AG04449 (cell line): ENCODE measurements at places on chromosomes 16 and 17.

GRCh38 chr17:7128160-7128559 is 13.5 kb upstream of the ASGR2 start:
- no peak for DNase-seq

DNA sequence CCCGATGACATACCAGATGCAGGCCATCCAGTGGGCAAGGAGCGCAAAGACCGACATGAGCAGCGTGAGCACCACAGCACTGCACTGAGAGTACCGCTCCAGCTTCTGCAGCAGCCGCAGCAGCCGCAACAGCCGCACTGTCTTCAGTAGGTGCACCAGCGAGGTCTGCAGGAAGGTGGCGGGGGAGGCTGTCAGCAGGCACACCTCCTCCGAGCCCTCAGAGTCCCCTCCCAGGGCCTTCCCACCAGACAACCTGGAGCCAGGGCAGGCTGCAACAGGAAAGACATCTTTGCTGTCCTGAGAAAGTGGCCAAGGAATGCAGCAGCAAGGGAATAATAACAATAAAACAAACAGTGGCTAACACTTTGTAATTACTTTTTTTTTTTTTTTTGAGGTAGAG is 9.1 kb downstream of the KCNH4 start:
- DNase-seq = no peak

GRCh38 chr17:6536053-6536452 is 20.3 kb downstream of the PITPNM3 start:
- no peak for DNase-seq

DNA sequence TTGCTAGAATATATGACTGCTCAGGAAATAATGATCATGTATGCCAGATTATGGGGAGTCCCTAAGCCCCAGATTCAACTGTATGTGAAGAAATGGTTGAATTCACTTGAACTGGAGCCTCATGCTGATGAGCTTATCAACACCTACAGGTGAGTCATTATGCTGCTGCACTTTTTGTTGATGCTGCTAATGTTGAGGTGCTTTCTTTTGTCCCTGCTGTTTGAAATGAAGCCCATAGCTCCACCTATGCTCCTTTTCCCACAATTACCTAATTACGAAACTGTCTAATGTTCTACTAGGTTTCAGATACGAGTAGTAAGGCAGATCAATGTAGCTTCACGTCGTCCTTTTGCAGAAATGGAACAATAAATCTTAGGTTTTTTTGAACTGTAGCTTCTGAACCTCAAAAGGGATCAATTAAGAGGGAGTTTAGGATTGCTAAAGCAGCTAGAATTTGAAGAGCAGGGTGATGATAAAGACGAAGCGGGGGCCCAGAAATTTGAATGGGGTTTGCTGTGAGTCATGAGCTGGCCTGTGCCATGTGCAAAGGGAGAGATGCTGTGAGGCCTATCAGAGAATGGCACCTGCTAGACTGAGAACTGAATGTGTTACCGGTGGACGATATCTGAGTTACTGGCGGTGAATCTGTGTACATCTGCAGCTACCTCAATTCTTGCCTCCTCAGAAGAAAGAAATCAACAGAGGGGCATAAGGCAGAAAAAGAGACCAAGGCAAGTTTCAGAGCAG is 6.1 kb upstream of the UQCRC2 start:
- DNase-seq = no peak

DNA sequence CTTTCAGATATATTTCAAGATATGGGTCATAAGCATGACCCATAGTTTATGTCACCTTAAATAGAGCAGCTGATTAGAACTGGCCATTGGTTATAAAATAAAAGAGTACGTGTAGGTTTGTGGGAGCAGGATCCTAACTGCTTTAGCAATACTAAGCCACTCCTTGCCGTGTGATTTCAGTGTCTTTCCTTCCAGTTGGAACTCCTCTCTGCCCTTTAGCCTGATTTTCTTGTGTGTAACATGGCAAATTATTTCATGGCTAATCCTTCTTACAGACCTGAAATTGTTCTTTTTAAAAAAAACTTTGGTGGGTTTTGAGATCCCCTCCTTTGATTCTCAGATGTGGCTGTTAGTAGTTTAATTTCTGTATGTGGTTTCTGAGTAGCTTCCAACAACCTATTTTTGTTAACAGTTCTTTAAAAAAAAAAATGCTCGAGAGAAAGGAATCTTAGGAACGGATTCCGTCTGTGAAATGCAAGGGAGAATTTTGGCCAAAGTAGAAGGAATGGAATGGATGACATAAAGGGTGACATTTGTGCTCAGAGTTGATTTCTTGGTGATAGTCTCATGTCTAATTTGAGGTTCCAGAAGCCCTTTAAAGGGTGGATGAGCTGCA is 39.9 kb downstream of the DHRS7B start:
- DNase-seq = peak; percentile 59

DNA sequence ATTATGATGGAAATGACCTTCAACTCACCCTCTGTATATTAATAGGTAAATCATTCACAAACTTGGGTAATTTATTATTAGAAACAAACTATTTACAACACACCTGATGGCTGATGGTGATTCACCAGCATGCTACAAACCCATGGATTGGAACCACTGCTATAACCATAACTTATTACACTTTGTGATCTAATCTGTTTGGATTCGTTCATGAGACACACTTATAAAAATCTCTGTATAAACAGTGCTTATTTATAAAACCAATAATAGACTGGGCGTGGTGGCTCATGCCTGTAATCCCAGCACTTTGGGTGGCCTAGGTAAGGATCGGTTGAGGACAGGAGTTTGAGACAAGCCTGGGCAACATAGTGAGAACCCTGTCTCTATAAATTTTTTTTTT is 16.0 kb downstream of the SMIM36 start:
- no peak for DNase-seq

DNA sequence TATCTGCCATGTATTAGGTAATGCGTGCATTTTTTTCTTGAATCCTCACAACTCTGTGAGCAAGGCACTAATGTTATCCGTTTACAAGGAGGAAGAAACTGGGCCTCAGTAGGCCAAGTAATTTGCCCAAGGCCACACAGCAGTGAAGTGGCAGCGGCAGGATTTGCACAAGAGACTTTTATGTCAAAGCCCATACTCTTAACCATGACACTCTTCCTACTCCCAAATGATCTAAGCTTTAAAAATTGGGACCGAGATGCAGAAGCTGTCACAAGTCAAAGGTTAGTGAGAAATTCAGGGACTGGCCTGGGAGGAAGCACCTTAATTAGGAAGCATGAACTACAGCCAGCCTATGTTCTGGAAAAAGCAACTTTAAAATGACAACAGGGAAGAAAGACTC is 10.7 kb downstream of the MAP3K14 start:
- no peak for DNase-seq

GRCh38 chr17:1137465-1137894 is 42.3 kb downstream of the ABR start:
- DNase-seq = no peak

GRCh38 chr17:61699694-61700093 is 108.7 kb upstream of the NACA2 start:
- no peak for DNase-seq

- DNase-seq = no peak
Measured at GRCh38 chr16:22272870-22273650, 24.1 kb upstream of the POLR3E start.

- DNase-seq = no peak
Measured at GRCh38 chr16:76071690-76072089, 205.5 kb upstream of the CNTNAP4 start.

- no peak for DNase-seq
Measured at GRCh38 chr16:47571049-47571448, 109.9 kb downstream of the PHKB start.

DNA sequence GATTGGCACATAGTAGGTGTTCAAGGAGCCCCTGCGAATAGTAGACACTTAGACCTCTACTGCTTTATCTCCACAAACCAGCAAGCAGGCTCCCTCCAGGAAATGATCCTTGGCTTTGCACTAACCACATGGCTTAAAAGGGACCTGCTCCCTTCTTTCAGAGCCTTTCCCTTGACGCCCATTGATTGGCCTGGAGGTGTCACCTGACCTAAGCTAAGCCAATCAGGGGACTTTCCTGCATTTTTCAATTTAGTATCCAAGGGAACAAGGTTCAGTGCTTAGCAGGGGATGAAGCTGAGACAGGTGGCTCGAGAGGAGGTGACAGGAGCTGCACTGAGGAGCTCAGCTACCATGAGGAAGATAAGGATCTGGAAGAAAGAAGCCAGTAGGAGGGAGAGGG is 52.8 kb downstream of the CLEC19A start:
- DNase-seq = no peak

DNA sequence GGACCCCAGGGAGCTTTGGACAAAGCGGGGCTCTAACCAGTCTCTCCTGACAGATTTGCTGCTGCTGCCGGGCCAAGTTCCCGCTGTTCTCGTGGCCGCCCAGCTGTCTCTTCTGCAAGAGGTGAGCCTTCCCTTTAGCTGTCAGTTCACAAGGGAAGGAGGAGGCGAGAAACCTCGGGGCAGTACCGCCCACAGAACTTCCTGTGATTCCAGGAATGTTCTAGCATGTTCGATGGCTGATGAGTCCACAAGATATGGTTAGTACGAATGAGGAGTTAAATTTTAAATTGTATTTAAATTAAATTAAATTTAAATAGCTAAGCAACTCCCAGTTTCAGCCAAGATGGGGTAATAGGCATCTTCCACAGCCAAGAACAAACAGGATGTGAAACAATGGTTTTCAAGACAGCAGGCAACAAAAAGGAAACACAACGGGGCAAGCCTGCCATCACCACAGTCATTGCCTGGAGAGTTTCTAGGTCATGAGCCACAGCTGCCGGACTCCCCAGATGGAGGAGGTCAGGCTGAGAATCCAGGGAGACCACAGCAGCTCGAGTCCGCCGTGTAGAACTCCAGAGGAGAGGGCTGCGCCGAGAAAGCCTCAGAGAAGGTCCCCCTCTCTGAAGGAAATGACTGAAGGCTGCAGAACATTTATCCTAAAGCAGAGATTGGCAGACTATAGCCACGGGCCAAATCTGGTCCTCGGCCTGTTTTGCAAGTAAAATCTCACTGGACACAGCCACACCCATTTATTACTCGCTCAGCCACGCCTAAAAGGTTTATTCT is 9.5 kb upstream of the TCF25 start:
- no peak for DNase-seq

- DNase-seq = no peak
Measured at GRCh38 chr17:49861150-49861884, 13.4 kb upstream of the TAC4 start.

DNA sequence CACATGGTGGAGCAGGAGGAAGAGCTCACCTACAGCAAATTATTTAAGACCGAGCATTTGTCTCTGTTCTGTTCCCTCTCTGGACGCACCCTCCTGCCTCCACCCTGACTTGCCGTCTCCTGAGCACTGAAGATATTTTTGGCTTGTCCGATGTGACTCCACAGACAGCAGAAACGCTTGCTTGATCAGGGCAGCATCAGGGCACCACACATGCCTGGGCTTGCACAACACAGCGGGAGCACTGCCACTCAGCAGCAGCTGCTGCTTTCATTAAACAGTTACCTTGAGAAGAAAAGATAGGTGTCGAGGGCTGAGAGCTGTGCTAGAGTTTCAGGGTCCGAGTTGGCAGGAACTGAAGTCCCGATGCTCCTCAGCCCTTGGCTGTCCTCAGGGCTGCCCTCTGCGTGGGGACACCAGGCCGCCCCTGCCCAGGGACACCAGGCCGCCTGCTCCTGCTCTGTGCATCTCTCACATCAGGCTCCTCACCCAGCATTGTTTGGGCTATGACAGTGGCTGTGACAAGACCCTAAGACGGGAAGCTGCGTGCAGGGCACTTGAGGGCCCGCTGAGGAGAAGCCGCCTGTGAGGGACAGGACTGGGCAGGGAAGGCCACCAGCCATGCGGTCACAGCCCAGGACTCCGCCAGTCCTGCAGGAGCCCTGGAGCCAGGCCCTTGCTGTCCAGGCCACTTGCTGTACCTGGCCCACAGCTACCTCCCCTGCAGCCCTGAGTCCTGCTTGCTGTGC is 21.3 kb upstream of the CDH15 start:
- DNase-seq = no peak

DNA sequence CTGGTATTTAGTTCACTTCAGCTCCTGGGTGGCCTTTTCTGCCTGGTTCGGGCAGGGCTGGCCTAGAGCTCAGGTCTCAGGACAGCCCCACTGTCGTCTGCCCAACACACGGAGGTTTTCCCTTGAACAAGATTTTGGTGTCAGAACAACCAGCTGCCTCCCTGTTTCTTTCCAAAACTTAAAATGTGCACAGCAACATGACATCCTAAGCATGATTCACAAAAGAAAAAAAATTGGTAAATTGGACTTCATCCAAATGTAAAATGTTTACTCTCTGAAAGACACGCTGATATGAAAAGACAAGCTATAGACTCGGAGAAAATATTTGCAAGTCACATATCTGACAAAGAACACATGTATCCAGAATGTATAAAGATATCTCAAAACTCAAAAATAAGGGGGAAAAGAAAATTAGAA is 197.8 kb upstream of the CHMP6 start:
- DNase-seq = no peak
